ENCODE measurements at places on chromosomes 3 and 15.

DNA sequence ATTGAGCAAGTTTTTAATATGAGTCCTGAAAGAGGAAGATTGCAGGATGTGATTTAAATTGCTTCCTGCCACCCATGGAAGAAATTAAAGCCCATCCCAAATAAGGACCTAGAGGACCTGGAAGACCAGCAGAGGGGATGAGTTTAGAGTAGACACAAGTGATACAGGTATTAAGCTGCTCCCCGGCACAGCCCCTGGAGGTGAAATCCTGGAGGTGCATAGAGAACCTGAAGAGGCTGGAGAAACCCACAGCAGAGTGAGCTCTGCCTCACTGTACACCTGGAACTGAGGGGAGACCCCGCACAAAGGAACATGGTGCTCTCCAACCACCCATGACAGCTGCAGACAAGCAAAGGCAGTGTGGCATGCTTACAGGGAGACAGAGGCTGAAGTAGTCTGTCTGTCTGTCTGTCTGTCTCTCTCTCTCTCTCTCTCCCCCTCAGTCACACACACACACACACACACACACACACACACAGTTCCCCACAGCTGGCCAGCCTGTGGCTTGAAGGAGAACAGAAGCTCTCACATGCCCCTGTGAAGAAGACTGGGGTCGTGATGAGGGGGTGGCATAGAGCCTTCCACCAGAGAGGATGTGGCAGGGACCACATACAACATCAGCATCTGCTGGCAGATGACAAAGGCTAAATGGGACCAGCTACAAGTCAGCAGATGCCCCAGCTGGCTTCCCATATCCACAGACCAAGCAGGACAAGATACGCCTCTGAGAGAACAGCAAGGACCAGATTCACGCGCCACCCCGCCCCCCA is 38.1 kb downstream of the FSIP1 start:
- no peak for DNase-seq

DNA sequence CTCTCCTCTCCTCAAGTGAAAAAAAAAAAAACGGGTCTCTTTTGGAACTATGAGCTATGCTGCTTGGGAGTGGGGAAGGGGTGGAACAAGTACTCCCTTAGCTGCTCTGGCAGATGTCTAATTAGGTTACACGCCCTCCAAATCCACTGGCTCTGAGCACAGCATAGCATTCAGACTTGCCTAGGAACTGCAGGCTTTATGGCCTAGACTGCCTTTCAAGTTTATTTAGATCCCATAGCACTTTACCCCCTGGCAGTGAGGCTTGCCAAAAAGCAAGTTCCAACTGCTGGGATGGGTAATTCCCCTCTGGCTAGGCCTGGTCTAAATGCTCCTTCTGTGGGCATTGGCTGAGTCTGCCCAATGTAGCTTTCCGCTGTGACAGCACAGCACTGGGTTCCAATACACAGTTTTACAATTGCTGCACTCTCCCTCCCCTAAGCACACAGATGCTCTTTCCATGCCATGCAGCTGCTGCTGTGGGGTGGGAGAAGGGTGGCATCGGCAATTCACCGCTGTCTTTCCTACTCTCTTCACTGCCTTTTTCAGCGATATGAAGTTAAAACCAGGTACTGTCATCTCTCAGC is 152.8 kb downstream of the KCNAB1 start:
- no peak for DNase-seq

DNA sequence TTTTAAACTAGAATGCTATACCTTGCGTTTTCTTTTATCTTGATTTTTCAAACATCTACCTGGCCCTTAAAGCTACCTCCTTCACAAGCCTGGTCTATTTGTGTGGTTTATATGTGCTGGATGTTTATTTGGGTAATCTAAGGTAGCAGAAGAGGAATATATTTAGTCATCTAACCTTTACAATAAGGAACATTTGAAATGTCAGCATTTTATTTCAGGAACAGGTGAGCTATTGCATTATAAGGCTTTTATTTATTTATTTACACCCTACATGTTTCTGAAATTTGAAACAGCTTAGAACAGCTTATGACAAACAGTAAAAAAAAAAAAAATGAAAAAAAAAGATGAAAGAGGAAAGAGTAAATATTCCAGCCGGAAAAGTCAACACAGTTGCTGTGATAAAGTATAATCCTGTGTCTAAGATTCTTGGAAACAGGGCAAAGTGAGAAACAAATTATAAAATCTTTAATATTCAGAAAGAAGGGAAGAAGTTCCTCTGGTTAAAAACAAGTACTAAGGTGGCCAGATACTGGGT is 19.5 kb downstream of the HHLA2 start:
- DNase-seq: no peak

GRCh38 chr3:85821130-85821756 is 862.5 kb downstream of the CADM2 start:
- no peak for DNase-seq

GRCh38 chr3:23740517-23740965 is 65.2 kb upstream of the UBE2E1 start:
- DNase-seq: no peak

DNA sequence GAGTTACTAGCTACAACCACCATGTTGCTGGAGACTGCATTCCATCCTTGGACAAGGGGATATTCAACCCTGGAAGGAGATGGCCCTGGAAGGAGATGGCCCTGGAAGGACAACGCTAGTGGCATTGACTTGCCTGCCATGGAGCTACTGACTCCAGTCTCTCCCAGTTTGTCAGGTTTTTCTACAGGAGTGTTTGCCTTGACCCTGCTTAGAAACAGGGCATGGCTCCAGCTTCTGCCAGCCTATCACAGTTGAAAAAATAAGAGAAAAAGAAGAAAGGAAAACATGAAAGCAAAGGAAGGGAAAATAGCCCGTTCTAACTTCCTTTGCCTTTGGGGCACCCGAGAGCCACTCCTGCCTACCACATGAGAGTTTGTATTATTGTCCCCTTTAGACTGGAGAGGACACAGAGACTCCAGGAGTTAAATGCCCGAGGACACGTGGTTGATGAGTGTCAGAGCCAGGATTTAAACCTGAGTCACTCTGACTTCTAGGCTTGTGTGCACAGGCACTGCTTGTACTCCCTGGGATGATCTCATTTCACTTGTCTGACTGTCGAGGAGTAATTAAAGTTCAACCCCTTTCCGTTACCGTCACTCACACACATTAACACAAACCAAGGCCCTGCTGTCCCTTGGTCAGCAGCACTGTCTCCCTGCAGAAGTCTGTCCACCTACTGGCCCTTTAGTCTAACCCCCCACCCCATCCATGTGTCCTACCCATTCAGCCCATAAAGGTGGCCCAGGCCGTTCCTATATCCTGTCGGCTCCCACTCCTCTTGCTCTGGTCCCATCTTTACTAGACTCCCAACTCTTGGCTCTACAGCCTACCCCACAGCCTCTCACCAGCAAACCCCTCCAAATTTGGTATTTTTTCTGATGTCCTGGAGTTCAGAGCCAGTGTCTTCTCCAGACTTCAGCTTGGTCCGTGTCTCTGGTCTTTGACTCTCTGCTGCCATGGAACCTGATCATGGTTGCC is 46.1 kb downstream of the C2CD4A start:
- DNase-seq: no peak

DNA sequence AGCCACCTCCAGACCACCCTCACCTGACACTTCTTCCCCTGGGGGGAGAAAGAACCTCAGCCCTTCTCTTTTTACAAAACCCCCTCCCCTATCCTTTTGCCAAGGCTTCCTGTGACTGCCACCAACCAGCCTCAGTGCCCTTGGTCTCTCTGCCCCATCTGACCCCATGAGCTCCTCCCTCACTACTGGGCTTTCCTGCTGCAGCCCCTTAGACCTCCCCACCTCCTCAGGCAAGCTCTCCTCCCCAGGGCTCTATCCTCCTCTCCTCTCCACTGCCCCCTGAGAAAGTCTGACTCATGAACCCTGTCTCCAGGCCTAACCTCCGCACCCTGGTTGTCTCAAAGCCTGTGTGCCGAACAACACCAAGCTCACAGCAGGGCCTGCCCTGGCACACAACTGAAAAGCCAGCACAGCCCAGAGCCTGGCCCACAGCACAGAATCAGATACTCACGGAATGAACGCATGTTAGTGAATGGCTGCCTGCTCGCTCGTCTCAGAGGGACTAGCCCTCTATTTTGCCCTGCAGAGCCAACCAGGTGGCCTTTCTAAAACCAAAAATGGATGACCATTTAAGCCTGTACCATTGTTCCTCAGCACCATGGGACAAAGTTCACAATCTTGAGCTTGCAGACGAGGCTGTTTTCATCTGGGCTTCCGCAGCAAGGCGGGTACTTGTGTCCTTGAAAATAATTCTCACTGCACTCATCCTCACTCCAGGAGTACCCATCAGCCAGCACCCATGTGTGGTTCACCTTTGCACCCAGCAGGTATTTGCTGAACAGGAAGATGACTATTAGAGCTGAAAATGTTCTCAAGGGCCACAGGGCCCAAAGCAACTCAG is 1.7 kb downstream of the CHDH start:
- no peak for DNase-seq

DNA sequence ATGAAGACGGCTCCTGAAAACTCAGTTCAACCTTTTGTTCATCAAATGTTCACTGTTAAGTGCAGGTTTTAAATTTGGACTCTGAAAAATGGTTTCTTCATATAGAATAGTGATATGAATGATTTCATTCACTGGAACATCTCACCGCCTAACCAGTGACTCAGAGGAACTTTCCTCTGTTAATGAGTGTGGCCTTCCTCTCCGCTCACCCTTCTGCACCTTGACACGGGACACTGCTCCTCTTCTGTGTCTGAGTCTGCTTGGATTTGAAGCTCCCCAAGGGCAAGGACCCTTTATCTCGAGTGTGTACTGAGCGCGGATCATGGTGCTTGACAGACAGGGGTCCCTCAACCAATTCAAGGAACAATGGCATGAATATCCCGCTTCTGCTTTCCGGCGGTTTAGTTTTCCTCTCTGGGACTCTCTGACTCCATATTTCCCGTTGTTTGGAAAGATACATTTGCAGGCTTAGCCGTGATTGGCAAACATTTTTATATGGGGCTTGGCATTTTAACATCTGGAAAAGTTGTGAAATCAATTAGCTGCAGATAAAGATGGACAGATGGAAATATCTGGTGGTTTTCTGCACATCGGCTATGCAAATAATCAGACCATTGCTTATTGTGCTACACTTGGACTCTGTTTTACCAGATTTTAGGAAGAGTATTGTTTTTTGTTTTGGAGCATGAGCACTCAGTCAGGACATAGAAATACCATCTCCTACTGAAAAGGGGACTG is 20.9 kb downstream of the KBTBD8 start:
- no peak for DNase-seq

DNA sequence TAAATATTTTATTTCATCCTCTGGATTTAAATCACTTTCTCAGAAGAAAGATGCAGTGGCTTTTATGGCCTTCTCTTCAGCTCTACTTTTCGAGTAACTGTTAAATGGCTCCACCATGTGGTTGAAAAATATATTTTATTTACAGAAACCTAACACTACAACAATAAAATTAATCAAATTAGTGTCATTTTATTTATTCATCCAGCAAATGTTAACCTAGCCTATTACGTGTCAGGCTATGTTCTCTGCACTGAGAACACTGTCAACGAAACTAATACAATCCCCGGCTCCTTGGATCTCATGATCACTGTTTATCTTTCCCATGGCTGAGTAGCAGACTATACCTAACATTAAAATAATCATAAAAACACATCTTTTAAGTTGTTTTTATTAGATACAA is 148.0 kb upstream of the OSTN start:
- no peak for DNase-seq

- no peak for DNase-seq
Observed at GRCh38 chr3:130779031-130779430, 32.4 kb upstream of the PIK3R4 start.

- DNase-seq: no peak
Observed at GRCh38 chr3:44090036-44090435, 151.7 kb upstream of the TOPAZ1 start.

GRCh38 chr3:20405744-20406143 is 219.7 kb upstream of the SGO1 start:
- no peak for DNase-seq

- DNase-seq: no peak
Observed at GRCh38 chr3:17238023-17238422, 353.3 kb downstream of the PLCL2 start.

- DNase-seq: no peak
Observed at GRCh38 chr3:4552811-4553210, 59.7 kb downstream of the ITPR1 start.

DNA sequence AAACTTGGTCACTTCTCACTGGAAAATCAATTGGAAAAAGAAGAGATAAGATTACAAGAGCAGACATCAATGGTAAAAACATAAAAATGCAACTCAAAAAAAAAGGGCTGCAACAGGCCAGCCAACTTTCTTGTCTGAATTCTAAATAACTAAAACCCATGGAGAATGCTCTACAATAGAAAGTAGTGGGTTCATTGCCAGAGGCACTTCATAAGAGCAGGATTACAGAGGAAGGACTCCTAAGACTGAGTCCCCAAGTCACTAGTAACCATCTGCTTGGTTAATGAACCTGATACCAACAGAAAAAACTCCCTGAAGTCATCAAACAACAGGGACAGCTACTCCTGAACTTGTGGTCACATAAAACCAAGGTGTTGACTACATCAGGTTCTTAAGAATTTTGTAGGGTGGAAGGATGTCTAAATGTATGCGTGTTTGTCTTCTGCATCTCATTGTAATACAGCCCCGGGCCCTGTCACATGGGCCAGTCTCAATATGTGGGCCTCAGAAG is 148.6 kb downstream of the IMPG2 start:
- DNase-seq: no peak

- no peak for DNase-seq
Observed at GRCh38 chr3:41304593-41304992, 105.3 kb downstream of the CTNNB1 start.

DNA sequence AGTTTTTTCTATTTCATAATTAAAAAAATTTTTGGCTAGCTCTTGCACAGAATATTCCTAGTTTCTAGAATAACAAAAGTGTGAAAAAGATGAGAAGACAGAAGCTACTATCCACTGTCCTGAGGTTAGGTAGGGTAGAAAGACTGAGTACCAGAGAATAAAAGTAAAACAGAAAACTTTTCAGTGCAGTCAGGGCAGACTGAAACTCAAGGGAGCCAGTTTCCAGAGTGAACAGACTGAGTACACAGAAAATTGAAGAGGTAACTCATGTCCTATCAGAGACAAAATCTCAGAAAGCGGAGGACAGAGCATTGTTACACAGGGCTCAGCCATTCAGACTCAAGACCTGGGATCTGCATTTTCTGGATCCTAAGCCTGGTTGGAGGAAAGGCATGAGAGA is 8.8 kb upstream of the FBXO40 start:
- no peak for DNase-seq

DNA sequence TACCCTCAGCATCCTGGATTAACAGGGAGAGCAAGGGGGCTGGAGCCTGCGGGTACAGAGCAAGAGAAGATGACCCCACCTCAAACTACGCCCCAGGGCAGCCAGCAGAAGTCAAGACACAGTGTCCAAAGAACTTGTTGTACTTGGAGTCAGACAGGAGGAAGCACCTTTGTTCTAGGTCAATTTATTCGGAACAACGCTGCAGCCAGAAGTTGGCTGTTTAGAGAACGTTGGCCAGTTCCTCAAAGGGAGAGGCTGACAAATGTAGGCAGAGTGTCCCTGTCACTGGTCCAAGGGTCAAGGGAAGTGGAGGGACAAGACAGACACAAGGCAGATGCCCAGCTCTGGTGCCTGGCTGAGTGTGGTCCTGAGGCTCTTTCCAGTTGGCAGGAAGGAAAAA is 32.1 kb upstream of the PIAS1 start:
- DNase-seq: no peak

Measured in activated CD4-positive, CD25-positive, alpha-beta regulatory T cell treated with anti-CD3 and anti-CD28 coated beads, Interleukin-2, amount 50 U/mL, for 16 hours (primary cell).